ENCODE measurements at places on chromosomes 3 and 15.
A peak's percentile ranks its signal among the peaks of the same experiment; 100 is the strongest.

DNA sequence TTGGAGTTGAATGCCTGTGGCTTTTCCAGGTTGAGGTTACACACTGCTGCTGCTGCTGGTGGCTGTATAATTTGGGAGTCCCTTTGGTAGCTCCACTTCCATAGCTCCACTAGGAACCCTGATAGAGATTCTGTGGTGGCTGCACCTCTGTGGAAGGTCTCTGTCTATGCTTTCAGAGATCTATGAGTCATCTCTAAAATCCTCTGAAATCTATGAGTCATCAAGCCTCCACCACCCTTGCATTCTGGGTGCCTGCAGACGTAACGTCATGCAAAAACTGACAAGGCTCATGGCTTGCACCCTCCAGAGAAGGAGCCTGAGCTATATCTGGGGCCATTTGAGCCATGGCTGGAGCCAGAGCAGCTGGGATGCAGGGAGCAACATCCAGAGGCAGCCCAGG lies 1037.0 kb upstream of the CFAP20DC start:
- no peak for DNase-seq

- DNase-seq: no peak
Measured at GRCh38 chr3:134430950-134431445, 54.8 kb downstream of the ANAPC13 start.

DNA sequence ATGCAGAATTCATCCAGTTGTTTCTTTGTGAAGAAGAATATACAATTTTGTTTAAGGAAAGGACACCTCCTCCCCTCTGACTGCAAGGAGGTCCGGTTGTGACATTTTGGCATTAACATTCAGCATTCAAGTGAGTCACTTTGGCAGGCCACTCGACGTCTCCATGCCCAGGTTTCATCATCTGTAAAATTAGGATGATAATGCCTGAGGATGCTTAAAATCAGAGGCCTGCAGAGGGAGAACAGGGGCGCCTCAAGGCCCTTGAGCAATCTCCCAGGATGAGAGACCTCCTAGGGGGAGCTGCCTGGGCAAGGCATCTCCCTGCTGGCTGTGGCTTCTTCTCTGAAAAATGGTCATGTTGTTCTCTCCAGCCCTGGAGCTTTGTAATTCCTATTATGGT lies 236.0 kb downstream of the CACNA2D3 start:
- DNase-seq: no peak

- no peak for DNase-seq
Measured at GRCh38 chr3:176759815-176760506, 437.3 kb downstream of the TBL1XR1 start.

GRCh38 chr3:99640214-99640851 lies 1.9 kb downstream of the COL8A1 start:
- DNase-seq: no peak

GRCh38 chr3:11601446-11602238 lies 42.1 kb downstream of the VGLL4 start:
- DNase-seq: no peak

- DNase-seq: peak; percentile 53
Measured at GRCh38 chr3:190443257-190443656, 6.4 kb downstream of the TMEM207 start.

- peak; percentile 78 for DNase-seq
Measured at GRCh38 chr3:146189519-146190173, 28.7 kb upstream of the PLOD2 start.

GRCh38 chr15:25481208-25481859 lies 42.5 kb upstream of the UBE3A start:
- no peak for DNase-seq

- DNase-seq: no peak
Measured at GRCh38 chr3:116067326-116067725, 378.0 kb downstream of the LSAMP start.

DNA sequence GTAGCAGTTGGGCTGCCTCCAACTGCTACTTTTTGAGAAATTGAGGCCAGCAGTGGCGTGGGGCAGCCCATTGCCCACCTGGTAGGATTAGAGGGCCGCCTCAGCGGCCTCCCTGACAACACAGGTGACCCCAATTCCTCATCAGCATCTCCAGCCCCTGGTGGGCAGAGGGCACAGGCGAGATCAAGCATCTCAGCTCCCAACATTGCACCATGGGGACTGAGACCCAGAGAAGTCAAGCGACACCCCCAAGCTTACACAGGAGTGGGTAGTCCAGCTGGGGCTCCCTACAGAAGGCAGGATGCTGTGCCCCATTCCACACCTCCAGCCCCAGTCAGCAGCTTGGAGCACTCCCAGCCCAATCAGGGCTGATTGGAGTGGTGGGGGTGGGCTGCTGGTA lies 228 bp upstream of the H1-8 start:
- no peak for DNase-seq

DNA sequence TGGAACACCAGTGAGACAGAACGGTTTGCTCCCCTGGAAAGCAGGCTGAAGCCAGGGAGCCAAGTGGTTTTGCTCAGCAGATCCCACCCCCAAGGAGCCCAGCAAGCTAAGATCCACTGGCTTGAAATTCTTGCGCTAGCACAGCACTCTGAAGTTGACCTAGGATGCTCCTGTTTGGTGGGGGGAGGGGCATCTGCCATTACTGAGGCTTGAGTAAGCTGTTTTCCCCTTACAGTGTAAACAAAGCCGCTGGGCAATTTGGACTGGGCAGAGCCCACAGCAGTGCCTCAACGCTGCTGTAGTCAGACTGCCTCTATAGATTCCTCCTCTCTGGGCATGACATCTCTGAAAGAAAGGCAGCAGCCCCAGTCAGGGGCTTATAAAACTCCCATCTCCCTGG lies 241.4 kb downstream of the GABRB3 start:
- DNase-seq: no peak

- no peak for DNase-seq
Measured at GRCh38 chr15:68403161-68403941, 28.6 kb downstream of the ITGA11 start.

DNA sequence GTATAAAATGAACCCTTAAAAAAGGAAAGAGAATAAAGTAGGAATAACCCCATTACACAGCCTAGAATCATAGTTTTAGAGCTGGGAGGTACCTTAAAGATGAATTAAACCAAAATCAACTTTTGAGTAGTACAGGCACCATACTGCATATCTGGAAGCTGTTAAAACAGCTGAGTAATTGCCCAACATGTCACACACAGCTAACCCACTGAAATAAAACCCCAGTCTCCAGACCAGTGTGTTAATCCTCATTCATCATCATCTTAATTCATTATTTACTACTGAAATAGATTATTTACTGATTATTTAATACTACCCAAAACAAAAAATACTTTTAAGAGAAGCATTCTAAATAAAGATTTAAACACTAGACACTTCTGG lies 52.8 kb downstream of the GPR160 start:
- DNase-seq: no peak

GRCh38 chr15:36778531-36778930 lies 199.1 kb downstream of the CDIN1 start:
- no peak for DNase-seq

DNA sequence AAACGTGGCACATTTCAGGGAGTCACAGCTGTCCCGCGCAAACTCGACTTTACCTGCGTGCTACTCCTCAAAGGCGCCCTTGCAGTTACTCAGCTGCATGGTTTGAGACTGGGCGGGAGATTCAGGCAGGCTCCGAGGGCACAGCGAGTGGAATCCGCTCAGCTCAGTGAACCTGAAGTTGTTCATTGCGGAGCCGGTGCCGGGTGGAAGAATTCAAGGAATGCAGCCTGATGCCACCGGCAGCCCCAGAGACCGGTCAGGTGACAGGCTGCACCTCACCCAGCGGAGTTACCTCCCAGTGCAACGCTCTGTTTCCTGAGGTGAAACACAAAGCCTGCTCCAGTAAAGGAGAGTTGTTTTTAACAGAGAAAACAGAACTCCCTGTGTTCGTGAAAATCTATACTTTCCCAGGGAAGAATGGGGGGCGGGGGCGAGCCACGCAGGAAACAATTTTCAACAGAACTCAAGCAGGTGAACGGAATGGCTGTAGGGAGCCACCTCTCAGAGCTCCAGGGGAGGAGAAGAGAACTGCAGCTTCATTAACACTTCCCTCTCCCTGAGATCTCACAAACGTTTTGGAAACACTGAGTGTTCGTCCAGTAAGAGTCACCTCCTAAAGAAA lies 3.8 kb downstream of the VEPH1 start:
- no peak for DNase-seq

- DNase-seq: no peak
Measured at GRCh38 chr3:59482684-59483083, 432.9 kb upstream of the CFAP20DC start.

DNA sequence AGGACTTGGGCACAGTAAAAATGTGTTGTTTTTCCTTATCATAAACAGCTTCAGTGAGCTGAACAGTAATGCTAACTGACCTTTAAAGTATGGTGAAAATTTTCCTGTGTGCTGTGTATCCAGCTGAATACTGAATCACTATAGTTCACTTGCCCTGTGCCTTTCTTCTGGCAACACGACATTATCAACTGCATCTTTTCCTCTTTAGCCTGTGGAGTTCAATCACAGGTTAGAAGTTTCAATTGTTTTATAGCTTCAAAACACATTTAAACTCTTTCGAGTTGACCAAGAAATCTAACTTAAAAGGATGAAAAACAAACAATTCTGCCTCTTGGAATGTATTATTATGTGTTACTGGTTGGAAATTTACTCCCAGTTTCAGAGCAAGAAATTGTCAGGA lies 1120.7 kb upstream of the ALCAM start:
- no peak for DNase-seq

GRCh38 chr3:106380232-106380631 lies 511.4 kb upstream of the CBLB start:
- no peak for DNase-seq

GRCh38 chr3:122952520-122952919 lies 75.0 kb downstream of the SEMA5B start:
- DNase-seq: no peak

GRCh38 chr3:98657457-98657856 lies 64.0 kb upstream of the CPOX start:
- no peak for DNase-seq

DNA sequence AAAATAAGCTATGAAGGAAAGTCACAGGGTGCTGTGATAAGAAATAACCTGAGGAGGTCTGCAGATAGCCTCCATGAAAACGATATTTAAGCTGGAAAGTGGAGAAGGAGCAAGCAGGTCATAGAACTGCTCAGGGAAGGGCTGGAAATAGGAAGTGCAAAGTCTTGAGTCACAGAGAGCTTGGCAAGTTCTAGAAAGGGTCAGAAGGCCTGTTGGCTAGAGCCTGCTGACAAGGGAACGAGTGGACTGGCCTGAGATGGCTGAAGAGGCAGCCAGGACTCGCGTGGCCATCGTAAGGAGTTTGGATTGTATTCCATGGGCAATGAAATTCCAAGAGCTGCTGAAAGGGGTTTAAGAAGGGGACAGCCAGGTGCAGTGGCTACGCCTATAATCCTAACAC lies 64.7 kb upstream of the IL12A start:
- DNase-seq: no peak

DNA sequence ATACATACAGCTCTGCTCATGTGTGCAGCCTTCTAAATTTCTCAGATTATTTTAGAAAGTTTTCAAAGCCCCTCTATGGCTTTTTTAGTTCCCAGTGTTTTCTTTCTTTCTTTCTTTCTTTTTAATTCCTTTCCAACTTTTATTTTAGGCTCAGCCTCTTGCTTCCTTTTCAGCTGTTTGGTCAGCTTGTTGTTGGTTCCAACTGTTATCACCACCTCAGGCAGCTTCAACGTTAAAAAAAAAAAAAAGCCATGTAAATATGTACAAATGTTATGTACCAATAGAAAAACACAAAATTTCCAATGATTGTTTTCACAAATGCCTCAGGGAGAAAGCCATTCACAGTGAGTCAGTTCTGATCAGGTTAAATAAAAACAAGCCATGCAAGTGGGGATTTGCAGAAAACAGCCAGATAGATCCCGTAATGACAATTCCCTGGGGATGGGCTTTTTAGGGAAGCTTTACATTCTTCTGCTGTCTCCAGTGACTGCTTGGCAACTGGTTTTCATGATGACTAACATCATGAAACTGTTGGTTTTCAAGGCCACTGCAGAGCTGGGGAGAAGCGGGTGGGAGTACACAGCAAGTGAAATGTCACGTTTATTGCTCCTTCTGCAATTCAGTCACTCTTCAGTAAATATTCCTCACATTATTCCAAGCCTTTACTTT lies 908.4 kb downstream of the EPHA3 start:
- no peak for DNase-seq

- no peak for DNase-seq
Measured at GRCh38 chr3:31817411-31817966, 163.6 kb downstream of the OSBPL10 start.

DNA sequence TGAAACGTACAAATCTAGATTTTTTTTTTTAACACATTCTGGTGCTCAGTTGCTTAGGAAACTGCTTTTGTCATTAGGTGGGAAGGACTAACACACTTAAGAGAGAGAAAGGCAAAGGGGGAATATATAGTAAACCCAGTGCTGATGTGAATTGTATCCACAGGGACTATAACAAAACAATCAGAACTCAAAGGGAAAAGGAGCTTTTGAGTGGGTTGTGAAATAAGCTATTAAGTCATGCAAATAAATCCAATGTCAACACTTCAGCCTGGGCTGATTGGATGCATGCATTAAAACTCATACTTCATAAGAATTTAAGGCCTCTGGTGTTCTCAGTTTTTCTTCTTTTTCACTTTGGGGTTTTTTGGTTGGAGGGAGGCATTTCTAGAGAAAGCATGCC lies 628.9 kb downstream of the FHIT start:
- no peak for DNase-seq

DNA sequence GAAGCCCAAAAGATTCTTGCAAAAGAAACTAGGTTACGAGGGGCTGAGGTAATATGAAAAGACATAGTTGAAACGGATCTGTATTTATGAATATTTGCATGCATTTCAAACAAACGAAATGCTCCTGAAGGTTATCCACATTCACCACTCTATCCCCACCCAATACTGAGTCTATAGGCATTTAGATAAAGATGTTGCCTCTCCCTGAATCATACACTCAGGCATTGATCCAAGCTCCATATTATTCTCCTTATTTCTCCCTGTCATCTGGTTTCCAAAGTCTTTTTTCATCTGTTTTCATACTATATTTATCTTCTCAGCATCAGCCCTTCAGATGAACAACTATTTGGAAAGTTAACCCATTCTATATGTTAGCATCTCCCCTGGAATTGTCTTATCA lies 492.5 kb upstream of the TGFBR2 start:
- no peak for DNase-seq

- no peak for DNase-seq
Measured at GRCh38 chr15:98896002-98896721, 111.4 kb downstream of the PGPEP1L start.

- DNase-seq: no peak
Measured at GRCh38 chr3:78238811-78239210, 1198.9 kb downstream of the ROBO2 start.

- no peak for DNase-seq
Measured at GRCh38 chr3:123447749-123448517, 957 bp downstream of the ADCY5 start.

Data from SW 1271 (cell line).